Fibroblast of upper back skin (primary cell): ENCODE measurements at places on chromosomes 2 and 18.

- no peak for DNase-seq
Measured at GRCh38 chr2:67945056-67945455, 117.7 kb downstream of the C1D start.

- peak; percentile 97 for DNase-seq
Measured at GRCh38 chr2:151032741-151033191, 228.9 kb downstream of the RBM43 start.

DNA sequence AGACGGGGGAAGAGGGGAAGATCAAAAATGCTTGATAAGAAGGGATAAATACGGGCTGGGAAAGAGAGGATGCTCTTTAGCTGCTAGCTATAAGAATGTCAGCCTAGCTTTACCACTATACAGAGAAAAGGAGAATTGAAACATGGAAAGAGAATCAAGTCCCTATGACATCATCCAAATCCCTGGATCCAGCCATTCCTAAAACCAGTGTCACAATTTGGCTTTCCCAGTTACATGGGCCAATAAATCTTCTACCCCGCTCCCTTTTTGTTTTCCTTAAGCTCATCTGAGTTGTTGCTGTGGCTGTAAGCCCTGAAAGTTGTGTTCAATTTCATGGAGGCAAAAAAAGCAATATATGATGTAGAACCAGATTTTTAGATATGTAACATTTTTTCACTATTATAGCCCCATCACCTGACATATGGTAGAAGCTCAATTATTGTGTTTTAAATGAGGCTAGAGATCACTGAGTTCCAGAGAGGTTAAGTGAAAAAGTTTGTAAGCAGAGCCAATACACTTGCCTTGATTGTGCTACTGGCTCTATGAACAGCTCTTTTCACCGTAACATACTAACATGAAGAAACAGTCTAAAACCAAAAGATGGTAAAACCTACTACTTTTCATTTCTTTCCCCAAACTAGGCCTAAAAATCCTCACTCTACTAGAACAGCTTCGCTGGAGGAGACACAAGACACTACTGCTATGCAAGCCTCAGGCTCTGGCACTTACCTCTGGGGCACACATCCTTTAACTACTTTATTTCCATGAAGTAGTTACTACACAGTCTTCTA lies 4.3 kb downstream of the HNRNPLL start:
- DNase-seq = peak; percentile 30

GRCh38 chr2:7977981-7978380 lies 703.9 kb upstream of the ID2 start:
- DNase-seq = no peak

GRCh38 chr2:68388358-68388757 lies 23.3 kb downstream of the PLEK start:
- DNase-seq = no peak

GRCh38 chr2:234974501-234975385 lies 22.9 kb downstream of the SH3BP4 start:
- DNase-seq = peak; percentile 83

DNA sequence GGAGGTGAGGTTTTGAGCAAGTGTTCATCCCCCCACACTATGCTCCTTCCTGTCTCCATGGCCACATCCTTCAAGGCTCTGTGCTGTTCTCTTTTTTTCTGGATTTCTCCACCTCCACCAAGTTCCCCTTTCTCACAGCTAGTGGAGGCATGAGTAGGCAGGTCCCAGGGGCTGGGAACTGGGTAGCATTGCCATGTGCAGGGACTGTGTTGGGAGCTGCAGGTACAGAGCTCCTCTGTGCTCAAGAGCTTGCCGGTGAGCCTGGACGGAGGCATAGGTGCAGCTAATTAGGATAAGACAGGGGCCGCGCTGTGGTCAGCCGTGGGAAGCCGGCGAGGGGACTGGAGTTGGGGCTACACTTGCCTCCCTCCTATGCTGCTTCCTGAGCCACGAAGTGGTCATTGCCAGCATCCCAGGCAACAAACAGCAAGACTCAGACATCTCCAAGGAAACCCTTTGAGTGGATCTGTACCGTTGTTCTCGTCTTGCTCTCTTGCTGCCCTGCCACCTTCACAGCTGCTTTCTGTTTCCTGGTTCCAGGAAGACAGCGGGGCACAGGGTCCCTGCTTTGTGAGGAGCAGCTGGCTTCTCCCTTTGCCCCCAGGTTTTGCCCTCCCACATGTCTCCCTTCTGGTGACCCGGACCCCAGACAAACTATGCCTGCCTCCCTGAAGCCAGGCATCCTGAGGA lies 36.9 kb downstream of the ATOH8 start:
- no peak for DNase-seq

DNA sequence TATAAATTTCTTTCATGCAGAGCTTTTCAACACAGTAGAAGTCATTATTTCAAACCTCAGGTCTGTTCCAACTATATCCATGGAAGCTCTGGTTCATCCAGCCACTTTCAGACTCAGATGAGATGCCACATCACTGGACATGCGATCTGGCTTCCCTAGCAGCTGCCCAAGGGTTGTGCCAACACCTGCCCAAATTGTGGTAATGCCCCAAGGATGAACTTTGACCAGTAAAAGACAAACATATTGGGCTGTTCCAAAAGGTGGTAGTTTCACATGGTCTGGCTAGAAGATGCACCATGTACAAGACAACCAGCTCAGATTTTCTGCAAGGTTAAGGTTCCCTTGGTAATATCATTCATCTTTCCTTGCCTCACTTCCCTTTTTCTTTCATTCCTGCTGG lies 101.9 kb downstream of the THADA start:
- DNase-seq = no peak

- DNase-seq = no peak
Measured at GRCh38 chr2:193843675-193844074, 1648.9 kb upstream of the TMEFF2 start.

- no peak for DNase-seq
Measured at GRCh38 chr18:79573921-79574491, 105.6 kb upstream of the CTDP1 start.

GRCh38 chr2:112166806-112167499 lies 28.8 kb downstream of the FBLN7 start:
- DNase-seq = no peak

GRCh38 chr2:220419647-220420046 lies 792.2 kb downstream of the SLC4A3 start:
- DNase-seq = peak; percentile 23
